Activated gamma-delta T cell treated with Interleukin-2 at 50 U/mL for 16 hours (primary cell): ENCODE measurements at places on chromosomes 11 and 22.

DNA sequence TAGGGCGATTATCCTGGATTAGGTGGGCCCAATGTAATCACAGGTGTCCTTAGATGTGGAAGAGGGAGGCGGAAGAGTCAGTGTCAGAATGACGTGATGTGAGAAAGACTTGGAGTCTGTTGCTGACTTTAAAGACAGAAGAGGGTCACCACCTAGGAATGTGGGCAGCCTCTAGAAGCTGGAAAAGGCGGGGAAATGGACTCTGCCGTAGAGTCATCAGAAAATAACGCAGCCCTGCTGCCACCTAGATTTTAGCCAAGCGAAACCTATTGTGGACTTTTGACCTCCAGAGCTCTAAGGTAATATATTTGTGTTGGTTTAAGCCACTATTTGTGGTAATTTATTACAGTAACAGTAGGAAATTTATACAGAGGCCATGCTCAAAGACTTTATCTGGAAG lies 4.8 kb downstream of the DDX10 start:
- DNase-seq: no peak

DNA sequence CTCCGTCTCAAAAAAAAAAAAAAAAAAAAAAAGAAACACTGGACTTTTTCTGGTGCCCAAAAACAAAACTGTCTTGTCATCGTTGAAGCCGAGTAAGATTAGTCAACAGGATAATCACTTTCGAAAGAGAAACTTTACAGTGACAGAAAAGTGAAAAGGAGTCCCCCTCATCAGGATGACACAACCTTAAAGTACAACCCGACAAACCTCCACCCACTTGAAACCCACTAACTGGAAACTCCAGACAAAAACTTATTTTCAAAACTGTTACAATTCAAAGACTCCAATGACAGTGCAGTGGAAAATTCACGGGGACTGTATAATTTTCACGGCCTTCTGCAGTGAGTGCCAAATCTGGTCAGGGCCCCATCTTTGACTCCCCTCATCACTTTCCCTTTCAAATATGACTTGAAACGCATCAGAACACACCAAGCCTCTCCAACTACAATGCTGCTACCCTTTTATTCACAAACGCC lies 1.3 kb downstream of the DENND5A start:
- no peak for DNase-seq

DNA sequence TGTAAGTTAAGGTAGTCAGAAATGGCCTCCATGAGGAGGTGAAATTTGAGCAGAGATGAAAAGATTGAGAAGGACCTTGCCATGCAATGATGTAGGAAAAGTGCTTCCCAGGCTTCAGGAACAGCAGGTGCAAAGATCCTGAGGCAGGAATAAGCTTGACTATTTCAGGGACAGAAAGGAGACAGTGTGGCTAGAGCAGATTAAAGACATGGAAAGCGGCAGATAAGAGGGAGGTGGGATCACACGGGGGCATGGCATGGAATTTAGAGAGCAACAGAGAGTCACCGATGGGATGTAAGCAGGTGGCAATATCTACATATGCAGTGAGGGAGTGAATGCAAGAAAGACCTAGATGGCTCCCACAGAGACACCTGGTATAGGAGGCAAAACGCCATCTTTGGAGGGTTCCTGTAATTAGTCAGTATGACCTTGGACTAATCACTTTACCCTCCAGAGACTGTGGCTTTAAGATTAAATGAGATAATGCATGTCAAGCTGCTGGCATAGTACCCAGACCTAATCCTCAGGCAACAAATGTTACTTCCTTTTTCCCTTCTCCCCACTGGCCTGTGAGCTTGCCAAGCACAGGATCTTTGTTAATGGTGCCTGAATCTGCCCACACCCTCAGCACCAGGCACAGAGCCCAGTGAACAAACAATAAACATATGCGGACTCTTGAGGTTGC lies 24.6 kb upstream of the ACER3 start:
- DNase-seq: no peak

GRCh38 chr22:44159811-44160210 lies 20.9 kb upstream of the PARVG start:
- no peak for DNase-seq

DNA sequence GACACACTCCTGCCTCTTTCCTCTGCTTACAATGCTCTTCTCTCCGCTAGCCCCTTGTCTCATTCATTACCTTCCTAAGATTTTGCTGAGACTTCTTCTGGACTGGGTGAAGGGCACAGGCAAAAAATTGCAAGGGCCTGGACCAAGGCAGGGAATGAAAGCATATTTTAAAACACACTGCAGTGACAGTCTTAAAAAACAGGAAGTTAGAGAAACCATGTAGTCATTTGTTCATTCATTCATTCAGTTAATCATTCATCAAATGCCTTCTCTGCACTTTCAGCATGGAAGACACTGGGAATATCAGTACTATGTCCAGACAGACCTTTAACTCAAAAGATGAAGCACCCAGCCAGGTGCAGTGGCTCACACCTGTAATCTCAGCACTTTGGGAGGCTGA lies 44.9 kb upstream of the SWAP70 start:
- DNase-seq: no peak

- peak; percentile 69 for DNase-seq
Measured at GRCh38 chr11:126440792-126441514, 85.5 kb downstream of the ST3GAL4 start.

- DNase-seq: no peak
Measured at GRCh38 chr11:42462558-42463310, 849.1 kb upstream of the API5 start.

DNA sequence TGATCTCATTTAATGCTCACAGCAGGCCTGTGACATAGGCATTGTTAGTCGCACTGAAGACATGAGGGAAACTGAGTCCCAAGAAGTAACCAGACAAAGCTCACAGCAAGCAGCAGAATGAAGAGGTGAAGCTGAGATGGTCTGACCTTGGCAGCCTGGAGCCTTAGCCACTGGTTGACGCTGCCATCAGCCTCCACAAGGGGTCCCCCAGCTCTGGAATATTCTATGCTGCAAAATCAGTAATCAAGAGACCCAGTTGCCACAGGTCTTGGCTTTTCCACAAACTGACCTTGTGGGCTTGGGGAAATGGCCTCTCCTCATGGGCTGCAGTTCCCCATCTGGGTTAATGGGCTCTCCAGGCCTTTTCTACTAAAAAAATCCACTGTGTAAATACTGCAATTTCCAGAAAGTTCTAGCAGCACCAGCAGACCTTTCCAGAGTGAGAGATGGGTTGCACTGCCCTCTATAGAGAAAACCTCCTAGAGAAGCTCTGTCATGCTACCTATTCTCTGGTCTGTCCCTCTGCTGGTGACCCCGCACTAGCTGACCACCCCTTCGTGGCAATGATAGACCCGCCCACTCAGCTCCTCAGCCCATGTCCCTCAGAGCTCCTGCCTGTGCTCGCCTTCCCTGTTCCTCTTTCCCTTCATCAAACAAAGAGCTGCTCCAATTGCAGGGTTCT lies 22.6 kb upstream of the ISX start:
- DNase-seq: no peak

DNA sequence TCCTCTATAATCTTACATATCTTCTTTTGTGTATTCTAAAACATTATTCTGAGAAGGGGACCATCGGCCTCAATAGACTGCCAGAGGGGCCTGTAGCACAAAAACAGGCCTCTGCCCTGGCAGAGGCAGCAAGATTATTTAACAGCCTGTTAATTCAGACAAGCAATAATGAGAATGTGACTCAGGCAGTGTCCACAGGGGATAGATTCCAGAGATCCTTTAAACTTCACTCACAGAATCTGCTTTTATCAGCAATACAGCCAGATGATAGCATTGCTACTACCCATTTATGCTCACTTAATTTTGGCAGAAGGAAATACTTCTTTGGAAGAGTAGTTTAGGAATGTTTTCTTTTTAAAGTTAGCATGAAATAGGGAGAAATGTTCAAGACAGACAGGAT lies 44.9 kb downstream of the AAMDC start:
- DNase-seq: no peak

GRCh38 chr22:17192186-17192585 lies 27.0 kb downstream of the ADA2 start:
- DNase-seq: no peak
